IMR-90 (cell line): ENCODE measurements at places on chromosomes 3 and 15. TPM values are rescaled to one million over a fixed set of nuclear protein-coding genes. Genes with fewer than 3 reads are reported as not detected.

Gene HDC
- not detected in 2 replicates for polyA plus RNA-seq

Gene UBR1
- 5.0 and 6.5 TPM in 2 replicates for polyA plus RNA-seq

Gene C3orf70
- polyA plus RNA-seq: 0.89 and 0.96 TPM in 2 replicates

Gene PLAAT1
- 0.68 and 0.73 TPM in 2 replicates for polyA plus RNA-seq

Gene PODXL2
- polyA plus RNA-seq: 5.4 and 5.8 TPM in 2 replicates

- DNase-seq: no peak
Observed at GRCh38 chr15:66621491-66622467, 56.0 kb upstream of the LCTL start.

- DNase-seq: no peak
Observed at GRCh38 chr3:135495891-135496290, 469.6 kb upstream of the PPP2R3A start.

GRCh38 chr15:55344206-55344605, 25.2 kb downstream of the PIGB start:
- no peak for DNase-seq

DNA sequence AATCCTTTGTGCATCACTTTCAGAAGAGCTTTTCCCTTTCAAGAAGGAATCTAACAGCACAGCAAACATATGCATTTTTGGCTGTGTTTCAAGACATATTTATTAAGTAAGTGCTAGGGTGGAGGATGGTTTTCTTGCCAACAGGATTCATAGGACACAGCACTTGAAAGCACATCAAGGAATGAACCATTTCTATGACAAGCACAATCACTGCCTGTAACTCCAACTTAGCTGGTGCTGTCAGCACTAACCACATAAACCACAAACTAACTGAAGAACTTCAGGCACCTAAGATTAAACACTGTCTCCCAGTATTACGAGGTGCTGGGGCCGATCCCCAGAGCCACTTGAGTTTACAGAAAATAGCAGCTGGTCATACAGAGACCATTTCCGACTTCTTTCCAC, 35.4 kb upstream of the SPRED1 start:
- DNase-seq: peak; percentile 76

DNA sequence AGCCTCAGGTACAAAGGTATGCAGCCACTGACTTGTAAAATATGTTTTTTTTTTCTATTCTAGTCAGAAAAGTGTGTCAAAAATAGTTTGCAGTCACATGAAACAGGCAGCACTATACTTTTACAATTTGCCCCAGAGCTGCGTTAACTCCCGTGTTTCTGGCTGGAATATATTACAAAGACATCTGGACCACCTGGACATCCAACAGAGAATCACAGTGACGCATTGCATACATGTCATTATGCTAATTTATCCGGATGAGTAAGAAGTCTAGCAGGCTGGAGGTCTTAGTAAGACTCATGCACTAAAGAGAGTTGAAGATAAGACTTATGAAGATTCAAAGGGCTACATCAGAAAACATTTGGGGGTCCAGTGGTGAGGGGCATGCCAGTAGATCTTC, 39.2 kb upstream of the STRIT1 start:
- peak; percentile 15 for DNase-seq

DNA sequence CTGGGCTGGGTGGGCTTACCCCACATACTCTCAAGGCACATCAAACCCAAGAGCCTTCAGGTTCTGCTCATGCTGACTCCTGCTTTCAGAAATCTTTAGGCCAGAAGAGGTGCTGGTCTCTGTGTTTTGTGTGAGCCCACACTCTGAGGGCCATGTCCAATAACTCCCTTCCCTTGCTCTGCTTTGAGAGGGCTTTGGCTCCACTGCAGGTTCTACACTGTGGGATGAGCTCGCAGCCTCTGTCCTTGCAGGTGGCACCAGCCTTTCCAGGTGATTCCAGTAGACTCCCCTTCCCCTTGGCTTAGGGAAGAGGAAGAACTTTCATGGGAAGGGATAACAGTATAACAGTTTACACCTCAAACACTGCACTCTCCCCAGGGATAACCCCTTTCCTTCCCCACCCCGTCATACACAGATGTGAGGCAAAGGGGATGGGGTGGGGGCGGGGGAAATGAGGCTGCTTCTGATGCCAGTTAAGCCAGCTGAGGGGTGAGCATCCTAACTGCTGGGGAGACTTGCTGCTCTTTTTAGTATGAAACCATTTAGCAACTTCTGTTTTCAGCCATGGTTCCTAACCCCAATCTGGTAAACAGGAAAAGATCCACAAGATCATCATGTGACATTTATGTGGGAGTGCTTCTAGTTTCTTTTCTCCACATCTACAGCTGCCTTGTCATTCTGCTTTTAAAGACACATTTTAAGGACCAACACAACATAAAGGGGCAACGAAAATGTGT, 262.4 kb downstream of the SLC9A9 start:
- no peak for DNase-seq
